MM.1S (cell line): ENCODE measurements at places on chromosomes 1 and 21.

- H3K36me3 ChIP-seq: no peaks in the 10 kb centered on the region
- DNase-seq: peak; percentile 71
- H3K27me3 ChIP-seq: no peaks in the 10 kb centered on the region
- peaks cover 6% of the 10 kb centered on the region for H3K4me1 ChIP-seq
- H3K27ac ChIP-seq: no peak overlapping the region
Observed at GRCh38 chr1:169312084-169312954, 55.3 kb downstream of the NME7 start.

DNA sequence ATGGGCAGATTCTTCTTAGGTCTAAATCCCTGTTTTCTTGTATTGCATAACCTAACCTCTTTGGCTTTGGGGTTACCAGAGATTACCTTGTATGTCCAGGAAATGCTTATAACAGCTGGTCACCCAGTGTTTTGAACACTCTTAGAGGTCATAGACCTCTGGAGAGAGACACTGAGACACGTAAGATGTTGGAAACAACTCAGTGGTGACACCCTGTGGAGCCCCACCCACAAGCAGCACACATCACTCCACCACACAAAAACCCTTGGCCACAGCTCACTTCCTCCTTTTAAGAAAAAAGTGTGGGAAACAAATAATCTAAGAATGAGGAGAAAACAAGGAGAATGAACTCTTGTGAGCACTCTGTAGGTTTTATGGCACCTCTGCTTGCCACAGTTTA, 26.3 kb upstream of the CYP4B1 start:
- no peak for DNase-seq
- H3K36me3 ChIP-seq: no peaks in the 10 kb centered on the region
- no peak overlapping the region for H3K27ac ChIP-seq
- no peaks in the 10 kb centered on the region for H3K4me1 ChIP-seq
- no peaks in the 10 kb centered on the region for H3K27me3 ChIP-seq

DNA sequence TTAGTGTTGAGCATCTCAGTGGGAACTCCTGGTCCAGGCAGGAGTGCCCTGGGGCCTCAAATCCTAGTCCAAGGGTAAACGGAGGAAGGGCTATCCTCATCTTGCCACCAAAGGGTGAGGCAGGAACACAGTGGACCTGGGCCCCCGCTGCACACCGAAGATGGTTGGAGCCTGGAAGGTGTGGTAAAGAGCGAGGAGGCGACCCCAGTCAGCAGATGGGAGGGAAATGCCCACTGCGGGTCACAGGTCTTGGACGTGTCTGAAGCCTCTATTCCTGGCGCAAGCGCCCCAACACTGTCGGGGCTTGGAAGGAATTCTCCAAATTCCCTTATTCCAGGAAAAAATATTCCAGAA, 38.5 kb upstream of the SYNC start:
- no peaks in the 10 kb centered on the region for H3K27me3 ChIP-seq
- H3K4me3 ChIP-seq: peak overlapping the region; percentile 77
- H3K36me3 ChIP-seq: no peaks in the 10 kb centered on the region
- no peak overlapping the region for H3K27ac ChIP-seq

DNA sequence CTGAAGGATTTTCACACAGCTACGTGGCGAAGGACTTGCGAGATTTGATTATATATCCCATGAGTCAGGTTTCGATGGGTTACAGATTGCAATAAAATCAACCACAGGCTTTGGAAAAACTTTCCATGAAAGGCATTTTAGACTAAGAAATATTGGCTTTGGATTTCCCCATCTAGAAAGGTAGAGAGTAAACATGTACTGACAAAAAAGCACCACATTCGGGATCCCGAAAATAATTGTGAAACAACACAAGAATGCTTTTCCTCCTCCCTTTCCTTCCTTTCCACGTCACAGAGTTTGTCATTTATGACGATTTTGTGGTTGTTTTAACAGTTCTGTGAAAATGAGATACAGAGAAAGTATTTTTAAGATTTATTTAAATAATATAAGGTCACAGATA, 38.5 kb downstream of the TGFB2 start:
- no peak overlapping the region for H3K4me3 ChIP-seq
- H3K27ac ChIP-seq: no peak overlapping the region
- H3K27me3 ChIP-seq: no peaks in the 10 kb centered on the region
- no peaks in the 10 kb centered on the region for H3K36me3 ChIP-seq
- no peak for DNase-seq

DNA sequence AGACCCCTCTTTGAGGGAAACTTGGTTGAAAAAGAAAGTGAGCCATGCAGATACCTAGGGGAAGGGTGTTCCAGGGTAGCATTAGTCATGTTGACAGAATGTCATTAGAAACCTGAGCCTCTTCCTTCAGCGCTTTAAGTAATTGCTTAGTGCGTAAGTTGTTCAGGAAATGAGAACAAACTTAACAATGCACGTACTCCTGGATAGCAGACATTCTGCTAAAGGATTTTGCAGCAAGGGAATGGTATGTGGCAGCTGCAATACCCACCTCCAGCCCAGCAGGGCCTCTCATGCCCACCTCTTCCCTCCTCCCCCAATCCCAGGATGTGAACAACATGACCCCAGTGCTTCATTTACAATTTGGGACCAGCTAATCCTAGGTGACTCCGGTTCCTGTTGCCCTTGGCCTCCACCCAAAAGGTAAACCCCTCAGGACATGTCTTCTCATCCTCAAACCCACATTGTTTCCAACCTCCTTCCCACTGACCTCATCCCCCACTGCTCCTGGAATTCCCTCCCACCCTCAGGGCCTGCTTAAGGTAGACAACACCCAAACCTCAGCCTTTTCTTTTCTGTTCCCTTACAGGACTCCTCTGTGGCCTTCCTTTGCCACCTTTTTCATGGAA, 98.0 kb upstream of the BCAR3 start:
- H3K27ac ChIP-seq: no peak overlapping the region
- no peak overlapping the region for H3K4me3 ChIP-seq
- DNase-seq: no peak
- H3K27me3 ChIP-seq: no peaks in the 10 kb centered on the region

DNA sequence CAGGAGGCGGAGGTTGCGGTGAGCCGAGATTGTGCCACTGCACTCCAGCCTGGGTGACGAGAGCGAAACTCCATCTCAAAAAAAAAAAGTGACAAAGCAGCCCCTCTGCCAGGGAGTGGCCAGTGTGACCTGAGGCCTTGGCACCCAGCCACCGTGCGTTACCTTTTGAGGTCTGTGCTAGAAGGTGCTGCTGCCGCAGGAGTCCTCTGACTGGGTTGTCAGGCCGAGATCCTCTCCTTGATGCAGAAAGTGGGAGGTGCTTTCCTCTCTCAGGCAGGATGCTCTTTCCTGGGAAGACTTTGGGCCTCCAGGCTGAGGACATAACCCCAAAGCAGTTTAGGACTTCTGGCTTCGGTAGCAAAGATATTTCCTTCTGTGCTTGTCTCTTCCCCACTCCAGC, 280.5 kb upstream of the VAMP3 start:
- no peak overlapping the region for H3K4me3 ChIP-seq
- no peaks in the 10 kb centered on the region for H3K36me3 ChIP-seq
- no peak overlapping the region for H3K27ac ChIP-seq

DNA sequence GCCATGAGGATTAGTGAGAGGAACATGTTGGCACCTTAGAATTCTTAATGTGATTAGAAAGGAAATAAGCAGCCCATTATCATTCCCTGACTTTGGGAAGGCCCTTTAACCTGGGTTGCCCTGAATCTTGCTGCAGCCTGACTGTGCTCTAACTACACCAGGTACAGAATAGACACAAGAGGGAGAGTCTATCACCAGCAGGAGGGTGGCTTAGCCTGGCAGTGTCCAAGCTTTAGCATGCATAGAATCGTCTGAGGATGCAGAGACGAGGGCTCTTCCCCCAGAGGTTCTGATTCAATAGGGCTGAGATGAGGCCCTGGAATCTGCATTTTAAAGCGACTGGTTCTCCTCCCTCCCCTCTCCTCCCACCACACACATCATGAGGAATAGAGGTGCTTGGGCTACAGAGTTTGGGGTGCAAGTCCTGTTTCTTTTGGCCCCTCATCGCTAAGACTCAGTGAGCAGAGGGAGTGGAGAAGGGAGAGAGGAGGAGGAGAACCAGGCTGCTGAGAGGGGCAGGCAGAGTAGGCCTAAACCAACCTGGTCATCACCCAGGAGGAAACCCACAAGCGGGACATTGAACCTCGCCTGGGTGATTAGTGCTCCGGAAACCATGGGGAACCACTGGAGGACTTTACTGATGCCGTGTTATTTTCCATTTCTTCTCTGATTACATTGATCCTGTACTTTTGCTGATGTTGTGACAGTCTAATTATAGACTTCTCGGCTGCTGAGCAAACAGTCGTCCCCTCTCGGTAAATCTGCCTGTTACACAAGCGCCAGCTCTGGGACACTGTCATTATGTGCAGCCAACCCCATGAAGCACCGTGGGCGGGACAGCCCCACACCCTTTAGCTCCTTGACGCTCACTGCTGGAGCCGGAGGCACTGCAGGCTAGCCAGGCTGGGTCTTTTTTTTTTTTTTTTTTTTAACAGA, 6.3 kb upstream of the TENT5C start:
- H3K27ac ChIP-seq: peak overlapping the region; percentile 71; the same call in 1 of the 2 replicates
- peak; percentile 78 for DNase-seq
- H3K27me3 ChIP-seq: no peaks in the 10 kb centered on the region
- H3K36me3 ChIP-seq: no peaks in the 10 kb centered on the region
- peaks cover 34% of the 10 kb centered on the region for H3K4me1 ChIP-seq

- no peak for DNase-seq
- H3K27ac ChIP-seq: no peak overlapping the region
- peaks cover 22% of the 10 kb centered on the region for H3K4me1 ChIP-seq
Observed at GRCh38 chr1:205667909-205668643, 12.2 kb downstream of the SLC45A3 start.

DNA sequence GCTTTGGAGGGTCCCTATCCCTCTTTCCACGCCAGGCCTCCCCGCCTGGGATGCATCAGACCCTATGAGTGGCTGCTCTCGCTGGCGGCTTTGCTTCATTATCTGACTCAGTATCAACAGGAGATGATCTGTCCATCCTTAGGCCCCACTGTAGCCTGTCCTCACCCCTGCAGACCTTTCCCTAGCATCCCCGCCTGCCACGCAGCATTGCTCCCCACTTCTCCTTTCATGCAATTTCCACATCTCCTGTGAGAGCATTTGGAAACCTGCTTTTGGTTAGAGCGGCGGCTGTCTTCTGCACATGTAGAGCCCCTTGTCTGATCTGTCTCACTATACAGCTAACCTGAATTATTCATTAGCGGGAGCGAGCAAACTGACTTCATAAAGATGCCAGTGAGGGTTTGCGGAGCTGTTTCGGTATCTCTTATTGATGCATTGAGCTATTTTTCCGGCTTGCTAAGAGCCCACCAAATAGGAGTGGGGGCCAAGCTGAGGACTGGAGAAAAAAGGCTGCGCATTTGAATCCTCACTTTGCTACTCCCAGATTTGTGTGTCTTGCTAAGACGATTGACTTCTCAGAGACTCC, 40.0 kb upstream of the ATP2B4 start:
- 0 out of 2 replicates have a peak, but pooled peaks cover 4% of the 10 kb centered on the region for H3K4me1 ChIP-seq
- peaks cover 16% of the 10 kb centered on the region; the same call in 1 of the 2 replicates for H3K27me3 ChIP-seq
- no peak overlapping the region for H3K4me3 ChIP-seq
- DNase-seq: no peak

DNA sequence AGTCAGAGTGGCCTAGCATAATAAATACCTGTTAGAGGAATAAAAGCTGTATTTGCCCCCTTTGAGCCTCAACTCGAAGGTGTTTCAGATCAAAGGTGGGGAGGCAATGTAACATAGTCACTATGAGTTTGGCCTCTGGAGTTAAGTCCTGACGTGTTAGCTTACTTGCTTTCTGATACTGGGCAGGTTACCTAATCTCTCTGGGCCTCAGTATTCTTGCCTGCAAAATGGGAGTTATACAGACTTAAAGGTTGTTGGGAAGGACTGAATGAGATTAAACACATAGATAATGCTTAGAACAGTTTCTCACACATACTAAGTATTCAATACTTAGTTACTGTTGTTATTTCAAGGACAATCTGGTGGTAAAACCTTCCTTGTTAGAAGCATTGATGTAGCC, 15.5 kb downstream of the RNF220 start:
- H3K36me3 ChIP-seq: no peaks in the 10 kb centered on the region
- H3K27me3 ChIP-seq: peaks cover 9% of the 10 kb centered on the region; the same call in 1 of the 2 replicates

DNA sequence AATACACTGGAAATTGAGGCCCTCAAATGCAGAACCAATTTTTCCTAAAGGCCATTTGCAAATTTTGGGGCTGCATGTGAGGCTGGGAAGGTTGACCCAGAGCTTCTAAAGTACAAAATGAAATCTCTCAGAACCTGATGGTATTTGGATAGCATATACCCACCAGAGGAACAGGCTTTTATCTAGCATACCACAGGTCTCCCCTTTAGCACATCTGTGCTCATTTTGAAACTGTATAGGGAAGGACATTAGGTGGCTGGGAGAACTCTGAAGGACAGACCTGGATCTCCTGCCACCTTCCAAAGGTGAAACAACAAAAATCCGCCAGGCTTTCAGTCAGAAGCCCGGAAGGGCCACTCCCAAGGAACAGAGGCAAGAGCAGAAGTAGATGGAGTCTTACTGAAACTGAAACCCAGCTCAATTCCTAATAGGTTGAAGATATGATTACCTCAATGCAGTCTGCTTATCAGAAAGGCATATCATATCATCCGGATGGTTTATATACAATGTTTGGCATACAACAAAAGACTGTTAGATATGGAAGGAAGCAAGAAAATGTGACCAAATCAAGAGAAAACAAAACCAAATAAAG, 11.6 kb downstream of the CD55 start:
- H3K27me3 ChIP-seq: no peaks in the 10 kb centered on the region
- H3K4me3 ChIP-seq: no peak overlapping the region
- H3K36me3 ChIP-seq: no peaks in the 10 kb centered on the region
- no peak for DNase-seq

DNA sequence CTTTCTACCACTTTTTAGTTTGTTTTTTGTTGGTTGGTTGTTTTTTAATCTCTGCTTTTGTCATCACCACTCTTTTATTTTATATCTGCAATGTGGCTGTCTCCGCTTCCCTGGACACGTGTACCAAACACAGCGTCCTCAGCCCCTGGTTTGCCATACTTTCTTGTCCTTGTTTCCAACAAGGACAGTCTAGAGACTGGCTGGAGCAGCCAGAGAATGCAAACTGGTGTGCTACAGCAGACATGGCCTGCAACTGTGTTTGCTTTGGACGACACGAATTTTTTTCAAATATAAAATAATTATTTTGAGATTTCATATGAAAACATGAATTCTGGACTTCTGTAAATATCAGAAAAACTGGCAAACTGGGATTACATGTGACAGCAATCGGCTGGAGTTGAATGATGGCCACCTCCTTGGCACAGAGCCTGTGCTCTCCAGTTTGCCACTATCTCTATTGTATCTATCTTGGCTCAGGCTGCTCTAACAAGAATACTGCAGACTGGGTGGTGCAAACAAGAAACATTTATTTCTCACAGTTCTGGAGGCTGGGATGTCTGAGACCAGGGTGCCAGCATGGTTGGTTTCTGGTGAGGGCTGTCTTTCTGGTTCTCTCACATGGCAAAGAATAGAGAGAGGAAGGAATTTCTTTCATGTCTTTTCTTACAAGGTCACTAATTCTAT, 34.6 kb upstream of the POU2F1 start:
- H3K36me3 ChIP-seq: no peaks in the 10 kb centered on the region
- no peak for DNase-seq
- no peaks in the 10 kb centered on the region for H3K4me1 ChIP-seq
- H3K27ac ChIP-seq: no peak overlapping the region
- no peak overlapping the region for H3K4me3 ChIP-seq
- H3K27me3 ChIP-seq: no peaks in the 10 kb centered on the region

GRCh38 chr1:219163401-219163954, 10.2 kb upstream of the LYPLAL1 start:
- H3K4me1 ChIP-seq: no peaks in the 10 kb centered on the region
- H3K27me3 ChIP-seq: no peaks in the 10 kb centered on the region
- H3K27ac ChIP-seq: no peak overlapping the region
- DNase-seq: no peak

- no peak overlapping the region for H3K4me3 ChIP-seq
- H3K36me3 ChIP-seq: no peaks in the 10 kb centered on the region
- DNase-seq: no peak
- no peaks in the 10 kb centered on the region for H3K4me1 ChIP-seq
- H3K27ac ChIP-seq: no peak overlapping the region
- H3K27me3 ChIP-seq: peaks cover 69% of the 10 kb centered on the region
Observed at GRCh38 chr1:2783435-2784397, 17.8 kb downstream of the TTC34 start.
